ENCODE measurements at places on chromosomes 16 and 17.

DNA sequence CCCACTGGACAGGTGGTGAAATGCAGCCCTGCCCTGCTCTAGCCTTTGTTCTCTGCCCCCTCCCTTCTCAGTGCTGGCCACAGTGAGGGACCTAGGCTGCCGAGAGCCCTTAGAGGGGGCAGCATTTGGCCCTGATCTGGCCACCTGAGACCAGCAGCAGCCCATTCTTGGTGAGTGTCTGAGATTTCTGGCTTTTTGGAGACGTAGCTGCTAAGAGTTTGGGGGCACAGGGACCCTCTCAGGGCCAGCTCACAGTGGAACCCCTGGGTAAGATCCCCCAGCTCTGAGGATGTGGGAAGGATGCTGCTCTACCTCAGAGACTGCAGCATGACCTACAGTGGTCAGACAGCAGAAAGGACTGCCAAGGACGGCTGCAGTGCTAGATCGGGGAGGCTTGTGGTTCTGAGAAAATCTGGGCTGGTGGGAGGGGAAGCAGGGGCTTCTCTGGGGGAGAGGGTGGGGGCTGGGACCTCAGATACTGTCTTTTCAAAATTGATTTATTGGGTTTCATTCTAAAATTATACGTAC lies 13.3 kb downstream of the GRB7 start:
- no peak for DNase-seq

GRCh38 chr17:65518256-65518655 lies 43.2 kb downstream of the AXIN2 start:
- no peak for DNase-seq

DNA sequence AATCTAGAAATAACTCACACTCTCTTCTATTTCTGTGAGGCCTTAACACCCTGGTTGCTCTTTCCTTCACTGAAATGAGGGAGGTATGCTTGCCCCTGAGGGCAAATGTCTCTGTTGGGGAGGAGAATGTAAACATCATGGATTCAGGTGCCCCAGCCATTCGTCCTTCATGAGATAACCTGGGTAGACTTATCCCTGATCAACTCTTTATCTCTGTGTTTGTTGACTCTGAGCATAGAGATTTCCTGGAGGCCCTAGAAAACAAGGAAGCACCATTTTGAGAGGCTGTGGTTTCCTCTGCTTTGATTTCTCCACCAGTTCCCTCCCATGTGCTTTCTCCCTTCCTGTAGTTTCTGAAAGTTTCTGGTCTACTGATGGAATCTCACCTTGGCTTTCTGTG lies 77.3 kb downstream of the PHKB start:
- DNase-seq: no peak

DNA sequence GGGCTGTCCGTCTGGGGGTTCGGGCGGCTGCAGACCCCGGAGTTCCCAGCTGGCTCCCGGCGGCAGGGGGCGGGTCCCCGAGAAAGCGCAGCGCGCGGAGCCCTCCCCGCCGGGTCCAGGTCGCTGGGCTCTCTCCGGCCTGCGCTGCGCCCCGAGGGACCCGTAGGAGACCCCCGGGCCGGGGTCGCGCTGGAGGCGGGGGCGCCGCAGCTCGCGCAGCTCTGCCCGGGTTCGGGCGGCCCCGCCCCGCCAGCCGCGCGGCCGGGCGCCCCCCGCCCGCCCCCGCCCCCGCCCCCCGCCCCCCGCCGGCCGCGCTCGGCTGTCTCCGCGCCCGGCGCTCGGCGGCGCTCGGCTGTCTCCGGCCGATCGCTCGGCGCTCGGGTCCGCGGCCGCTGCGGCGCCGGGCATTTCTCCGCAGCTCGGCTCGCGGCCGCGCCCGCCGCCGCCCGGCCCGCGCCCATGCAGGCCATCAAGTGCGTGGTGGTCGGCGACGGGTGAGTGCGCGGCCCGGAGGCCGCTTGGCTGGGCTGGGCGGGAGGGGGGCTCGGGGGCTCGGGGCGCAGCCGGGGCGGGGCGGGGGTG lies at the start of gene RAC3:
RAC3 (plus strand) TSS at position 376 of the 582 bp plus-strand sequence; CDS start at position 460, 84 bp downstream.
- DNase-seq: no peak

DNA sequence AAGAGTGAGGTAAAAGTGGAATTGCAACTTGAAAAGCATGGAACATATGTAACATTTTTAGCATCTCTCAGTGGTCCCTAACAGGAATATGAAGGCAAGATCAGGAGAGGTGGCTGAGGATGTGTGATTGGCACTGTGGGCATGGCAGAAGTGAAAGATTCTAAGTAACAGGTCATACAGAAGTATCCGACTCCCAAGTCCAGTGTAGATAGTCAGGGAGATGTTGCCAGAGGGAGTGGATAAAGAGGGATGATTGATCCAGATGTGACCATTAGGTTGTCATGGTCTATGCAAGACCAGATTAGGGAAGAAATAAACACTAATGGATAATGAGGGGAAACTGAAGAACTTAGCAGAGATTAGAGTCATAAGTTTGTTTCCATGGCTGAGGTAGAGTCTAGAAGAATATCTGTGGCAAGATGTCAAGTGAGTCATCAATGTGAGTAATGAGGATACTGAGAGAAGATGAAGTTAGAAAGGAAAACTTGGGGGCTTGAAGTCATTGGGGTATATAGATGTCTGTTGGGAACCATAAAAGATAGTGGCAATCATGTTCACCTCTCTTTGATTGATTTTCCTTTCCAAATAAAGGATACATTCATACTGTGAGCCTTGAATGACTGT lies 23.9 kb upstream of the CAPNS2 start:
- DNase-seq: no peak

GRCh38 chr17:50258647-50259476 lies 15.4 kb upstream of the TMEM92 start:
- DNase-seq: no peak

- DNase-seq: no peak
Measured at GRCh38 chr16:84459533-84459894, 44.9 kb downstream of the MEAK7 start.

DNA sequence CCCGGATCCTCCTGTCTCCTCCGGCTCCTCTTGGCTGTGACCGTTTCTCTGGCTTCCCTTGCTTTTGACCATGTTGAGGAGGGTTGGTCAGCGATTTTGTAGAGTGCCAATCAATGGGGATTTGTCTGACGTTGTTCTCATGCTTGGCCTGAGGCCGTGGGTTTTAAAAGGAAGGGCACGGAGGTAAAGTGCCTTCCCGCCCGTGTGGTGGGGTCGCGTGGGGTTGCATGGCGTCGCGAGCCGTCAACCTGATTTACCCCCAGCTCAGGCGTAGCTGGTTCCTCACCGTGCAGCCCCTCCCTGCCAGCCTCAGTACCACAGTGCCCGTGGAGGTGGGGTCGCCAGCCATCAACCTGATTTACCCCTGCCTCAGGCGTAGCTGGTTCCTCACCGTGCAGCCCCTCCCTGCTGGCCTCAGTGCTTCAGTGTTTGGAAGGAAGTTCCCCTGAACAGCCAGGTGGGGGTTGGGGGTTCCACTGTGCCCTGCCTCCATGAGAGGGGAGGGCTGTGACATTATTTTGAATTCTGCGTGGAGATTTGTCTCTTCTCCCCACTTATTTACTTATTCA lies 5.0 kb downstream of the TPSAB1 start:
- peak; percentile 49 for DNase-seq

DNA sequence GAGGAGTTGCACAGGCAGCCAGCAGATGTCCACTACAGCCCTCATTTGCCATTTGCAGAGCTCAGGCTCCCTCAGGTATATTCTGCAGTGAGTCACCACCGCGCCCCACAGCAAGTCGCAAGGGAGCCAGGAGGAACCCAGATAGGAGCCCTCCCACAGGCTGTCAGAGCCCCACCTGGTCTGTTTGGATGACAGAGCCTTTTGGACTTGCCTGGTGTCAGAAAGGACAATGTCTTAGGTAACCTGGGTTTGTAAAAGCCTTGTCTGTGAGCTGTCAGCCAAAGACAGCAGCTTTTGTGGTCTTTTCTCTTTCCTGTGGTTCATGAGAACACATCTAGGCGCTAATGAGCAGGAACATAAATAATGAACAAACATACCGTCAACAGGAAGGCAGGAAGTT lies 70.9 kb downstream of the GNAO1 start:
- no peak for DNase-seq

DNA sequence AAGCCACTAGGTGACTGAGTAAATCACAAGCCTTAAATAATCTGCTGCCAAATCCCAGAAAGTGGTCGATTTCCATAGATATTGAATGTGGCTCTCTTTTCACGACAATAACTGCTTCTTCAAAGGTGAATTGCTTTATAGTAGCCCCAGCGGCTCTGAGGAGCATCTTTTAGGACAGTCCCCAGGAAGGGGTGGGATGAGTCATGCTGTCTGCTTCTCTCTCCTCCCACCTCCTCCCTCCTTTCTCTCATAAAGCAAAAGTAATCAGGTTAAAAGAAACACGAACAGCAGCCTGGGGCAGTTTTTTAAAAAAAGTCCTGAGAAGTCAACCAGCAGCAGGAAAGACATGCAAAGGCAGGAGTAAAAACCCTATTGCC lies 1.8 kb downstream of the KIAA0513 start:
- DNase-seq: no peak

DNA sequence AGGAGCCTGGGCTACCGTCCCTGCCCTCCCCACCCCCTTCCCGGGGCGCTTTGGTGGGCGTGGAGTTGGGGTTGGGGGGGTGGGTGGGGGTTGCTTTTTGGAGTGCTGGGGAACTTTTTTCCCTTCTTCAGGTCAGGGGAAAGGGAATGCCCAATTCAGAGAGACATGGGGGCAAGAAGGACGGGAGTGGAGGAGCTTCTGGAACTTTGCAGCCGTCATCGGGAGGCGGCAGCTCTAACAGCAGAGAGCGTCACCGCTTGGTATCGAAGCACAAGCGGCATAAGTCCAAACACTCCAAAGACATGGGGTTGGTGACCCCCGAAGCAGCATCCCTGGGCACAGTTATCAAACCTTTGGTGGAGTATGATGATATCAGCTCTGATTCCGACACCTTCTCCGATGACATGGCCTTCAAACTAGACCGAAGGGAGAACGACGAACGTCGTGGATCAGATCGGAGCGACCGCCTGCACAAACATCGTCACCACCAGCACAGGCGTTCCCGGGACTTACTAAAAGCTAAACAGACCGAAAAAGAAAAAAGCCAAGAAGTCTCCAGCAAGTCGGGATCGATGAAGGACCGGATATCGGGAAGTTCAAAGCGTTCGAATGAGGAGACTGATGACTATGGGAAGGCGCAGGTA lies 762 bp downstream of the CDK12 start:
- DNase-seq: no peak

DNA sequence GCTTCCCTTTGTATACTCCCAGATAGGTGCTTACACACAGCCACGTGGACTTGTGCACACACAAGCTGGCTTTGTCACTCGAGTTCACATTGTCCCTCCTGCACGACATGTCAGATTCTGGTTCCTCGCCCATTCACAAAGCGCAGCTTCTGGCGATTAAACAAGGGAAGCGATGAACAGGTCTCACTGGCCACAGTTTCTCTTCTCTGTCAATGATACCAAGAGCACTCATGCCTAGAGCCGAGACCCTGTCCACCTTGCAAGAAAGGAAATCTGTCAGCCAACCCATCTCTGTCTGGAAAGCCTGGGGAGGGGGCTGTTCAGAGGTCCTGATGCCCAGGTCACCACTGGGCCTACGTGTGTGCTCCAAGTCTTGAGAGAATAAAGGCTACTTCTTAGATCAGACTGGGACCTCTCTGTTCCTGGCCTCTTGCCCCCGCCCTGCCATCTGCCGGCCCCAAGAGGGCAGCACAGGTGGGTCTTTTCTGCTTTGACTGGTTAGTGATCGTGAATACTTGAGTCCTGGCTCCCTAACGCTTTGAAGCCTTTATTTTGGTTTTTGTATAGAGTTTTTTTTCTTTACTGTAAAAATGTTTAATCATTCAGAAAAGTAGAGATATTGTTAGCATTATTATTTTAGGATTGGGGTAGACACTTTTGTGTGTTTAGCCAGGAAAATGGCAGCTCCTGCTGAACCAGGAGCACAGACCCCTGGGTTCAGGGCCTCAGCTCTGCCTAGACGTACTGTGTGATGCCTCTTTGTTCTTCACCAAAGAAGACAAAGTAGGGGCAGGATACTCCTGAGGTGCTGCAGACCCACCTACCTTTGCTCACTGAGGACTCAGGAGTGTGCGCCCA lies 104.7 kb downstream of the MRM1 start:
- peak; percentile 75 for DNase-seq

DNA sequence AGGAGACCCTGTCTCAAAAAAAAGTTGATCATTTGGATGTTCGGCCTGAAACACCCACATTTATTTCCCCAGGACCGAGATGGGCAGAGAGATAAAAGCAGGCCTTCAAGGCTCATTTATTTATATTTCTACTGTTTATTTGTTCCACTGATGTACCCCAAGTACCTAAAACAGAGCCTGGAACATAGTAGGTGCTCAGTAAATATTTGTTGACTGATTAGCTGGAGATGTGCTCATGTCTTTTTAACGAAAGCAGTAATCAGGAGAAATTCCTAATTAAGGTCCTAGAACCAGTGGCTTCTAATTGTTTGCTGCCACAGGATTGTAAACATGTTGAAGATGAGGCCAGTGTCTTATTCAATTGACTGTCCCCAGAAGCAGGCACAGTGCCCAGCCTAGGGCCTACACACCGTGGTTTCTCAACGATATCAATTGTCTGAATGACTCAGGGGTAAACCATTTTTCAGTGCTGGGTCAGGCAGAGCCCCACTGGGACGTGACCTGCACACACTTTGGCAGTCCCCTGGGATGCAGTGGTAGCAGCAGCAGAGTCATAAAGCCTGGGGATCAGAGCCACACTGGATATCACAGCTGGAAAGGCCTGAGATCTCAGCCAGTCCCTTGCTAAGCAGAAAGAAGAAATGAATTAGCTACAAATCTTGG lies 34.8 kb downstream of the SOST start:
- no peak for DNase-seq

DNA sequence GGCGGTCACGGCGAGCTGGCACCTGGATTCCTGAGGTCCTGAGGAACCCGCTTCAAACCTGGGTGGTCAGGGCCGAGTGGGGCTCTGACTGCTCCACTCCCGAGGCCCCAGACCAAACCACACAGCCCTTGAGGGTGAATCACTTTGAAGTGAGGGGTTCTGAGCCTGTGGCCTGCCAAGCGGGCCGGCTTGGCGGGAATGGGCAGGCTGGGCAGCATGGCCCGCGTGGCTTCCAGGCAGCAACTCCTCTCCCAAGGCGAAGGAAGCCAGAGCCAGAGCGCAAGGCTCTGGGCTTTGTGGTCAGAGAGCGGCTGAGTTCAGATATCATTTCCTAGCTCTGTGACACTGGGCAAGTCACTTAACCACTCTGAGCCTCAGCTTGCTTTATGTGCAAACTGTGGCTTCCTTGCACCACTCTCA lies 42.7 kb downstream of the CMIP start:
- DNase-seq: no peak

- DNase-seq: peak; percentile 92
Measured at GRCh38 chr17:7634384-7634783, 4.4 kb downstream of the SHBG start.

- no peak for DNase-seq
Measured at GRCh38 chr16:55809386-55809785, 23.5 kb downstream of the CES1 start.

DNA sequence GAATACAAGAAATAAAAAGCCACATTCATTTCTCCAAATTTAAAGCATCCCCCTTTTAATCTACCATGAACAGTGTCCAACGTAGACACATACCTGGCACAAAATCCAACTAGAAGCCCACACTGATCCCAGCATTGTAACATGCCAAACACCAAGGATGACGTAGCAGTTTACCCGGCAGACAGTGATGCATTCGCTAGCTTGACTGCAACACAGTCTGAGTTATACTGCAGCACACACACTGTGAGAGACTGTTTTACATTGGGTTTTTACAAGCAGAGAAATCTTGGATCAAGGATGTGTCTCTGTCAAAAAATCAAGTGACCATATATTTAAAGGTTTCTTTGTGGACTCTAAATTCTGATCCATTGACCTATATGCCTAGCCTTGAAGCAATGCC lies 74.5 kb upstream of the C17orf78 start:
- DNase-seq: no peak

GRCh38 chr17:74754832-74755231 lies 6.4 kb downstream of the NHERF1 start:
- DNase-seq: no peak

- no peak for DNase-seq
Measured at GRCh38 chr17:78142119-78142861, 3.9 kb upstream of the C17orf99 start.
